Islet precursor cell (in vitro differentiated cells): ENCODE measurements at places on chromosomes 5 and 9.

GRCh38 chr9:112955550-112955949 lies 56.4 kb downstream of the ZNF883 start:
- no peak for DNase-seq

DNA sequence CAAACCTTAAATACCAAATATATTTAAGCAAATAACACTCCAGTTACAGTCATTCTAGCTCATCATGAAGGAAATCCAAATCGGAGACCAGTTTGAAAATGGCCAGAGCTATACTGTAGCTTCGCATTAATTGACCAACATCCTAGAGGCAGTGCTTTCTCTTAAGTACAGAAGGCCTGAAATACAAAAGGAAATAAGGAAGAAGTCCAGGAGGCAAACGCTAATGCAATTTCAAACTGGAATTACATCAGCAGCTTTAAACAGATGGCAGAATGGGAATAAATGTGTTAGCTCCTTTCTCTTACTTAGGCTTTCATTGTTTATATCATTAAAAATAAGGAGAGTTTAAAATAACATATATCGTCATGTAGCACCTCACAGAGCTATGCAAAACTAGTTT lies 197.0 kb downstream of the SEC61B start:
- DNase-seq = no peak

DNA sequence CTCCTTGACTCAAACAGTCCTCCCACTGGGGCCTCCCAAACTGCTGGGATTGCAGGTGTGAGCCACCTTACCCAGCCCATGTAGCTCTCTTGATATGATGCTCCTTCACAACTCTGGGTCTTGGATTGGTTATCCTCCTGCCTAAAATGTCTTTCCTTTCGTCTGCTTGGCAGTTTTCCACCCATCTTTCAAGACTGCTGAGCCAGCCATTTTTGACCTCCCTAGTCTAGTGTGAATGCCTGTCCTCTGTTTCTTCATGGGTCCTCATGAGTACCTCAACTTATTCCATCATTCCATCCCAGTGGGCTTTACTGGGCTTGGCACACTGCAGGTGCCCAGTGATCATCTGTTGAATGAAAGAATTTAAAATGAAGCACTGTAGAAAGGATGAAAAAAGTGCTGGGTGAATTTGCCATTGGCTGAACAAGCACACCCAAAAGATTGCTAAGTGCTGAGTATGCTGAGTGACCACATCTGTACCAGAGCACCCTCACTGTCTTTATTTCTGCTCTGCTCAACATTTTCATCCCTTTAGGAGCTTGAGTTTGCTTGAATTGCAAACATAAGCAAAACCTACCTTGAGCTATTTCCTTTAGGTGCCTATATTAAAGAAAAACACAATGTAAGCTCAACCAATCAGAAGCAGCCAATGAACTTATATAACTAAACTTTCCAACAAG lies 84.8 kb upstream of the FAM169A start:
- no peak for DNase-seq

GRCh38 chr5:126963822-126964375 lies 66.5 kb downstream of the MARCHF3 start:
- no peak for DNase-seq

DNA sequence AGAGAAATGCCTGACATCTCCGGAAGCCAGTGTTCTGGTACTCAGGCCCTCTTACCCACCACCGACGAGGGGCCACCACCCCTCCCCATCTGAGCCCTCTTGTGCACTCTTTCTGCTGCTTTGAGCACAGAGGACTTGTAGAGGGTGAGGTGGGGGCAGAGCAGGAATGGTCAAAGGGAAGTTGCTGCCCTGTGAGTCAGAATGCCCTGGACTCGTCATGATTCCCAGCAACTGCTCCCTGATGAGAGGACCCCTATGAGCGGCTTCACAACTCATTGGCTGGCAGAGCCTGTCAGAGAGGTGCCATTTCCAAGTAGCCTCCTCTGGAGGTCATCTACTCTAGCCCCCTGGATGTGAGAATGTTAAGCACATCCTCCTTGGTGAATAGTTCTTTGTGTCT lies 845 bp downstream of the ECSCR start:
- DNase-seq = no peak

GRCh38 chr5:32642276-32643002 lies 57.1 kb downstream of the SUB1 start:
- DNase-seq = no peak

- DNase-seq = no peak
Measured at GRCh38 chr9:11064909-11065308, 452.1 kb upstream of the PTPRD start.

GRCh38 chr5:6358434-6358820 lies 19.9 kb downstream of the MED10 start:
- peak; percentile 39 for DNase-seq

GRCh38 chr5:154107756-154108155 lies 69.0 kb downstream of the MFAP3 start:
- peak; percentile 36 for DNase-seq

GRCh38 chr5:112772124-112772523 lies 34.4 kb downstream of the APC start:
- DNase-seq = no peak

- DNase-seq = no peak
Measured at GRCh38 chr5:53355316-53355715, 125.1 kb upstream of the FST start.

DNA sequence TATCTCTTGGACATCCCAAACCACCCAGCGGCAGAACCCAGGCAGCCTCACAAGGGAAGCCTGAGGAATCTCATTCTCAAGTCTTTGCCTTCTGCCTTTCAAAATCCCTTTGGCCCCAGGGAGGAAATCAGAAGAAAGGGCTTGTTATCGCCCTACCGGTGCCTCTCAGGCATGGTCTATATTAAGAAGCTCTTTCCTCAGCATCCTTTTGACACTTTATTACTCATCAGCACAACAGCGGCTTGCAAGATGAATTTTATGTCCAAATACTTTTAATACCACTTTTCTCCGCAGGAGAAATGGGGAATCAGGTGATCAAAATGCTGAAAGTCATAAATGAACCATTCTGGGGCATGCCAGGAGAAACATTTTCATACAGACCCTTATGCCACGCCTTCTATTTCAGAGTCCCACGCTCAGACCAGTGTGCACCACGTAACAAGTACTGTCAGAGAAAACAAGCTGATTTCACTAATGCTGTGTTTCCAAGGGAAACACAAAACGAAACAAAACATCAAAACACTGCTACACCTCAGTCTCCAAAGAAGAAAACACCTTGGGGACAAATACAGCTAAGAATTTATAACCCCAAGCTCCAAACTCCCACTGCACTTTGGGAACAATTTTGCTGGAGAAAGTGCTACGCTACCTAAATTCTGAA lies 30.0 kb downstream of the RAPGEF1 start:
- peak; percentile 71 for DNase-seq

GRCh38 chr9:95120781-95121370 lies 196.6 kb downstream of the FANCC start:
- no peak for DNase-seq

- peak; percentile 77 for DNase-seq
Measured at GRCh38 chr9:29213417-29214153, 1640.3 kb upstream of the C9orf72 start.

- DNase-seq = no peak
Measured at GRCh38 chr9:109439378-109440116, 58.6 kb downstream of the PTPN3 start.

GRCh38 chr5:112931473-112931872 lies 9.4 kb upstream of the REEP5 start:
- DNase-seq = no peak

- peak; percentile 46 for DNase-seq
Measured at GRCh38 chr5:179120951-179121666, 60.9 kb downstream of the ZNF354C start.

DNA sequence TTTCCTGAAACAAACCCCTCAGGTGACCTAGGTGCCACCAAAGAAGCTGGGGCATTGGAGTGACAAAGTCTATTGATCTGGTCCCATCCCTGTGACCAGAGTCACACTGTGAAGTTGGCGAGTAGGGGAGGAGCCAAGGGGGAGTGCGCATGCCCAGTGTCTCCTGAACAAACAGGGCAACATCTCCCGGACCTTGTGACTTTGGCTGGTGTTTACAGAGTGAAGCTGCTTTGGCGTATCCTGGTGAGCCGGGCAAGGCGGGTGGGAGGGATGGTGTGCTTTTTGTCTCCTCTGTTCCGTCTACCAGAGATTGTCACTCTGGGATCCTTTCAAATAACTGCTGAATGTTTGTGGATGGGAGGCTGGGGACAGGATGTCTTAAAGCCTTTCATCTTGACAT lies 204.5 kb downstream of the HSPA4 start:
- DNase-seq = no peak

GRCh38 chr5:95931079-95931833 lies 30.4 kb downstream of the ELL2 start:
- DNase-seq = no peak

- no peak for DNase-seq
Measured at GRCh38 chr5:68408345-68408871, 192.9 kb downstream of the PIK3R1 start.

DNA sequence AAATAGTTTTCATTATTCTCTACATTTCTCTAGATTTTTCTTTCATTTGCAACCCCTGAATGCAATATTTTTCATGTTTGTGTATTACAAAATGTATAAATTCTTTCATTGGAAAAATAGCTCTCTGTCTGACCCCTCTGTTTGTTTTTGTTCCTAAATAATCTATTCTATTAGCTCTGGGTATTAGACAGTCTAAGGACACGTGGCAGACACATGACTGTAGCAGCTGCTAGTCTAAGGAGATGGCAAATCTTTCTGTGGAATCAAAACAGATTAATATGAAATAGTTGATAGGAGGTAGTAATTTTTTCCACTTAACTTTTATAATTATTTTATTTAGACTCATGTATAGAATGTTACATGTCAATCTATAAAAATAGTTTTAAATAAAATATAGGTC lies 21.4 kb upstream of the SPATA9 start:
- no peak for DNase-seq

DNA sequence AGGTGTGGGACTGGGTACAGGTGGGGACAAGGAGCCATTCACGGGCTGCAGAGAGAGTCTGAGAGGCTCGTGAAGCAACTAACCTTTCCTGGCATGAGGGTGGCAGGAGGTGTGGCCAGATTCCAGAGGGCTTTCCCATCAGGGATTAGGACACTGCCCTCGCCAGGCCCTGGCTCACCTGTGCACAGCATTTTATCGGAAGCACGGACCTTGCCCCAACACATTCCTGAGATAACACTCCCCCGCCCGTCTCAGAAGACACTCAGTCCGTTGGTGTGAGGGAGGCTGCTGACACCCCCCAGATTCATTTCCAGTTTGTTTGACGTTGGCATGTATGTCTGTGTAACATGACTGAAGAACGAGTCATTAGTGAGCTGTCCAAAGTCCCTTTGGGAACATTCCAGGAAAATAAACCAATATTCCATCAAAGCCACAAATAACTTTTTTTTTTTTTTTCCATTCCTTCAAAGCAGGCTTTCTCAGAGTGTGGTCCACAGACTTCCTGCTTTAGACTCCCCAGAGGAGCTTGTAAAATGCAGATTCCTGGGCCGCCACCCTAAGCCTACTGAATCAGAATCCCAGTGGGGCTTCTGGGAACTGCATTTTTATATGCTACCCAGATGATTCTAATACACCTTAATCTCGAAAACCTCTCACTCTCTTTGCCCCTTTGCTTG lies 23.4 kb downstream of the WWC1 start:
- peak; percentile 96 for DNase-seq

GRCh38 chr5:159409801-159410200 lies 79.5 kb upstream of the IL12B start:
- no peak for DNase-seq

DNA sequence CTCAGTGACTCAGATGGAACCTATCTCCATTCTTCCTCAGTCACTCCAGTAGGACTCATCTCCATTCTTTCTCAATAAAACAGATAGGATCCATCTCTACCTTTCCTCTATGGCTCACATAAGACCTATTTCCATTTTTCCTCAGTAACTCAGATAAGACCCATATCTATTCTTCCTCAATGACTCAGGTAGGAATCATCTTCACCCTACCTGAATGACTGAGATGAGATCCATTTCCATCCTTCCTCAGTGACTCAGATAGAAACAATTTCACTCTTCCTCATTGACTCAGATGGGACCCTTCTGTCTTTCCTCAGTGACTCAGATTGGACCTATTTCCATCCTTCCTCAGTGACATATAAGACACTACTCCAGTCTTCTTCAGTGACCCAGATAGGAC lies 165.1 kb downstream of the FBXO4 start:
- DNase-seq = no peak

DNA sequence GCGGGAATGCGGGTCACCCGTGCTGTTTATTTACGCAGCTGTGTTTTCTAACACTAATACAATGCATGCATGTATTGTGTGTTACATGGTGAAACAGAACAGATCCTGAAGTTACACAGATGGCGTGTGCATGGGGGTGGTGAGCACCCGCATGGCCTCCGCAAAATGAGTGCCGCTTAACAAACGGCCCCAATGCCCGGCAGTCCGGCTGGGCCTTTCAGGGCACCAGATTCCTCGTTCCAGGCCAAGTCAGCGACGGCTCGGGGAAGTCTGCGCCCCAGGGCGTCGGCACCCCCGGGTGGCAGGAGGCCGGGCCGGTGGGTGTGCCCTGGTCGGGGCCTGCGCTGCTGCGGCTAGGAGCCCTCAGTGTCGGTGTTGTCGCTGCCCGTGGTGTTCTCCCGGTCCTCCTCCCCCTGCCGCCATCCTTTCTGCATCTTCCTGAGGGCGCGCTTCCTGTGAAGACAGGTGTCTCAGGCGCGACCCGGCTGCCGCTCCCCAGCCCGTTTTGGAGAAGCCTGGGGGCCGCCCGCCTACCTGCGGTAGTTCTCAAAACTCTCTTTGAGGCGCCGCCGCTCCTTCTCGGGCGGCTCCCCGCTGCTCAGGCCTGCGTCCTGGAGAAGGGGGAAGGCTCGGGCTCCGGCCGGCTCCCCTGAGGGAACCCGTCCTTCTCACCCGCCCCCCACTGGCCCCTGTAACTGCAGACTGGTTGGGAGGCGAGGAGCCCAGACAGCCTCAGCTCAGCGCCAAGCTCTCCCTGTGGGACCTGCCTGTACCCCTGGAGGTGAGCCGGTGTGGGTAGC lies 605 bp upstream of the DNLZ start:
- DNase-seq = no peak

DNA sequence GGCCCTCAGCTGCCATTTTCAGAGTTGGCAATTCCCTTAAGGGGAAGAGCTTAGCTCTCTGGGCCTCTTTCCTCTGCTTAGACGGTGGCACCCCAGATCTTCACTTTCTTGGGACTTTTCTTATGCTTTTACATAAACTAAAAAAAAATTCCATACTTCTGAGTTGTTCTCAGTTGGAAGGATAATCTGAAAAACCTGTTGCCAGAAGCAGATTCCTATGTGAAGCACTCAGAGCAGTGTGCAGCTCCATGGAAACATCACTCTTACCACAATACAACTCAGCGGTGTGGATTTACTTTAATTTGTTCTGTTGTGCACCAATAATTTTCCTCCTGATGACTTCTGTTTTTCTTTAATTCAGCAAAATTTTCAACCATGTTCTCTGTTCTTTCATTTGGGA lies 44.1 kb upstream of the MROH2B start:
- DNase-seq = no peak

DNA sequence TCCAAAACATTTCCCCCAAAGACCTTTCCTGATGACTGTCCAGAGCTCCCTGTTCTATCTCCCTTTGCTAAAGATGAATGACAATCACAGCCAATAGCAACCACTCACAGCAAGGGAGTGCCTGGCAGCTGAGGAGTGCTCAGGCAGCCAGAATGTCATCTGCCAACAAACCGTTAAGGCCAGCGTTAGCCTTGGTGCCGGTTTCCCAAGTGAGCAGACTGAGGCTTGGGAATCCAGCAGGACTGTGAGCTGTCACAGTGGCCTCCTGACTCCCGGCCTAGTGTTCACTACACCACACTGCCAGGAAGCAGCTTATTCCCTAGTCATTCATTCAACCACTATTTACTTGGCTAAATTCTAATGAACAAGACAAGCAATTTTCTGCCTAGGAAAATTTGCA lies 24.7 kb downstream of the STK10 start:
- DNase-seq = peak; percentile 68
